Activated naive CD4-positive, alpha-beta T cell treated with anti-CD3 and anti-CD28 coated beads for 36 hours (primary cell): ENCODE measurements at places on chromosomes 7 and 10.

DNA sequence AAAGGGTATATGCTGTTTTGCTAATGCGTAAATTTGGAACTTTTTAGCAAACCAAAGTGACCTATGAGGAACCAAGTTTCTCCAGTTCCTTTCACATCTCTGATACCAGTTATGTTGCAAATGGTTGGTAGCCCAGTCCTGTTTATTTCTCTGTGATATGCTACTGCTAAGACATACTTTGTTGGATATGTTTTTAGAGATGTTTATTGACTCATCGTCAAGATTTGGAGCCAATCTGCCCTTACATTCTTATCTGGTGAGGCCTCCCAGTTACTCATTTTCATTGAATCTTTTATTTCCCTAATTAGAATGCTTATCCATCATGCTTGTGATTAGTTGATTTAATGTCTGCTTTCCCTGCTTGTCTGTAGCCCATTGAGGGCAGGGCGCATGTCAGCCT is 58.9 kb downstream of the LRGUK start:
- DNase-seq: no peak

DNA sequence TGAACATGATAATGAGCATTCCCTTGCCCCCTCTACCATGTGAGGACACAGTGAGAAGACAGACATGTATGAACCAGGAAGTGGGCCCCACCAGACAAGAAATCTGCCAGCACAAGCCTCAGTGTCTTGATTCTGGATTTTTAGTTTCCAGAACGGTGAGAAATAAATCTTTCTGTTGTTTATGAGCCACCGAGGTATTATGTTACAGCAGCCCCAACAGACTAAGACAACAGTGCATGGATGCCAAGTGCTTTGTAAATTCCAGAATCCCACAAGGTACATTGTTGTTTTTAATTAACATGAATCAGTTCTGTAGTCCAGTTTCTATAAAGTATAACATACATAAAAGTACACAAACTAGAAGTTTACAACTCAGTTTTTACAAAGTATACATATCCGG is 162.2 kb downstream of the ARHGAP21 start:
- DNase-seq: no peak

- no peak for DNase-seq
These were observed 68.2 kb upstream of the C10orf120 start for GRCh38 chr10:122767621-122768388.

DNA sequence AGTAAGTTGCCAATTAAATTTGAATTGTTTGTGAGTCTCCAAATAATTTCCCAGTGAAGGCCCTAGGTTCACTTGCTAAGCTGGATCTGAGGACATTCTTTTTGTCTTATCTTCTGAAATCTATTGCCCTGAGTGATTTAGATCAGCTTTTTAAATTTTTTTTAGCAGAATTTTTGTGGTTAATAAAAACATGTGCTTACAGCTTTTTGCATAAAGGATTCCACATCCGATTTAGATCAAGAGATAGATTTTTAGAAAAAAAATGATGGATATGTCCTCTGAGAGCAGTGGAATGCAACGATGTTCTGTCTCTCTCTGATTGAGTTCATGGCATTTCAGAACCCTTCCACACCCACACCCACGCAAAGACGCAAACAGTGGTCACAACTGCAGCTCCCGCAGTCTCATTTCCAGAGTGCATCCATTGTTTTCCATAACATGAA is 358.8 kb downstream of the SUGCT start:
- no peak for DNase-seq

GRCh38 chr10:71881647-71882355 is 30.8 kb upstream of the PSAP start:
- no peak for DNase-seq

- DNase-seq: no peak
These were observed 84.5 kb downstream of the PRKG1 start for GRCh38 chr10:51158832-51159231.

- no peak for DNase-seq
These were observed 947.1 kb downstream of the GRM8 start for GRCh38 chr7:126305671-126306070.

GRCh38 chr10:28459453-28460144 is 73.3 kb upstream of the WAC start:
- DNase-seq: no peak

DNA sequence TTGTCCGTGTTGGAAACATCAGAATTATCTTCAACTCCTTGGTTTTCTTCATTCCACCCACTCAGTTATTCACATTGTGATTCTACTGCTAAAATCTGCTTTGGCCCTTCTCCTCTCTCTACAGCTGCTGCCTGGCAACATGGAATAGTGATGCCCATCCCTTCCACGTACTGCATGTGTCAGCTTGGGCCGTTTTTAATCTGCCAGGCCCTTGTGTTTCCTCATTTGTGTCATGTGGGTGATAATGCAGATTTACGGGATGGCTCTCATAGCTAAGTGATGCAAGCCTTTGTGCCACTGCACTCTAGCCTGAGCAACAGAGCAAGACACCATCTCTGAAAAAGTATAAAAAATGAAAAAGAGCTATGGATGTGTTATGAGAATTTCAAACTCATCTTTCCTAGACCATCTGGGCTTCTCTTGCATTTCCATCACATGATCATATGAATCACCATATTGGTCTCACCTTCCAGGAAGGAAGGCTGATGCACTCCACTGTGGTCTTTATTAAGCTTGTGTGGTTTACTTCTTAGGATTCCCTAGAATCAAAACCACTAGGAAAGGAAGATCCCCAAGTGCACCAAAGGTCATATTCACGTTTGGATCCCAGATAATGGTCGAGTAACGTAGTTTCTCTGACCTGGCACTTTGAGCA is 20.6 kb upstream of the CELF2 start:
- no peak for DNase-seq

GRCh38 chr7:123351516-123352505 is 152.0 kb upstream of the SLC13A1 start:
- no peak for DNase-seq

GRCh38 chr7:150410131-150410530 is 31.0 kb downstream of the ZNF775 start:
- DNase-seq: no peak

DNA sequence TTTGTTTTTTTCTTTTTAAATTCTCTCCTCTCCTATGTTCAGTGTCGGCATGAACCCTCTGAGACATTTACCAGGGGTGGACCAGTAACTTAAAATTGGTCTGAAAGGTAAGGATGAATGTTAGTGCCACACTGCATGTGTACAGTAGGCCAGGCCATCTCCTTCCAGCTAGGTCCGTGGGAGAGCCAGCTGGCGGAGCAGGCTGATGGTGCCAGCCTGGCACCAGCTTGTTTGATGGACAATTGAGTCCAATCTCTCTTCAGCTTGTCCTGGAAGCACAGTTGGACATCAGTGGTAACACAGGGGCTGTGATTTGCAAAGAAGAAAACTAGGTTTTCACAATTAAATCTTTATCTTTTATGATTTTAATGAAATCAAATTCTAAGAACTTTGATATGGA is 136.5 kb downstream of the CNNM2 start:
- DNase-seq: no peak

DNA sequence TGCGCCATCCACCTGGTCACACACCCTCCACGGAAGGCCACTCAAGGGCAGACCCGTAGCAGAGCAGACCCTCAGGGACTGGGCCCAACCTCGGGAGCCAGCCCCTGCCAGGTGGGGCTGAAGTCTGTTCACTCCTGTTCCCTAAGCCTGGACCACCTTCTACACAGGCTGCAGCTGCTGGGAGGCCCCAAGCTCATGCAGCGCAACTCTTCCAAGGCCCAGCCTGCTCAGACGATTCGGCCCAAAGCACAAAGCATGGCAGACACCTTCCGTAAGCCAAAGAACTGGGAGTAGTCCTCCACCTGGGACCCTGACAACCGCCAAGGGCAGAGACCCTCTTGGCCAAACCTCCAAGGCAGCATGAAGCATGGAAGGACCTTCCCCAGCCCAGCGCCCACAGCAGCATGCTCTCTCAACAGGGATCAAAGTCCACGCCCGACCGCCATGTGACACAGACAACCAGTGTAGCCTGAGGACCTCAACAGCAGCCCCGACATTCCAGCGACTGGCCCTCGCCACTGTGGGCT is 11.5 kb downstream of the SHH start:
- DNase-seq: no peak

- DNase-seq: no peak
These were observed 504 bp upstream of the TRRAP start for GRCh38 chr7:98877692-98878364.

GRCh38 chr7:93148144-93148543 is at the start of gene SAMD9L:
Gene SAMD9L, minus strand, starts transcription at chr7:93148385. Its CDS starts 12,414 bp downstream, at chr7:93135971.
- DNase-seq: no peak

DNA sequence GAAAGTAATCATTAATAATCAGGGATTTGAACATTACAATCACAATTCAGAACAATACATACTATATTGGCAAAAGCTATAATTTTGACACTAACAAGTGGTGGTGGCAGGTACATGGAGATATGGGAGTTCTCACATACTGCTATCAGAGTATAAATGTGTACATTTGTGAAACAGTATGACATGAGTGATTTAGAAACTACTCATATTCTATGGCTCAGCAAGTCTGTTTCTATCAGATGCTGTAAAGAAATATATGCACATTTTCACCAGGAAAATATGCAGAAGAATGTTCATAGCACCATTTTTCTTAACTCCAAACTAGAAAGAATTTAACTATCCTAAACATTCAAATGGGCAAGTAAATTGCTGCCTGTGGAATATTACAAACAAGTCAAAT is 620.0 kb downstream of the SH2D4B start:
- DNase-seq: no peak

- DNase-seq: no peak
These were observed 40.2 kb downstream of the FBH1 start for GRCh38 chr10:5930272-5930671.

- DNase-seq: no peak
These were observed 5.0 kb downstream of the LBX1 start for GRCh38 chr10:101224060-101224909.

DNA sequence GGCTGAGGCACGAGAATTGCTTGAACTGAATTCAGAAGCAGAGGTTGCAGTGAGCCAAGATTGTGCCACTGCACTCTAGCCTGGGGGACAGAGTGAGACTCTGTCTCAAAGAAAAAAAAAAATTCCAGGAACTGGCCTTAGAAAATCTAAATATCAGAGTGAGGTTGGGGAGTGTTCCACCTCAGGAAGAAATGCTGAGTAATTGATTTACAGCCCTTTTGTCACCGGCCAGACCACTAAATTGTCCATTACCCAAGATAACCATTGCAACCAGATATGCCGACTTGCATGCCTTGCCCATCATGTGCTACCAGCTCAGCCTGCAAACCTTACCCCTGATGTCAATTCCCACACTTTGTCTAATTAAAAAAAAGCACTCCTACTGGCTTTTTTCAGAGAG is 42.4 kb downstream of the CRCP start:
- DNase-seq: no peak

- no peak for DNase-seq
These were observed 651.8 kb downstream of the PARD3 start for GRCh38 chr10:34163075-34163905.

DNA sequence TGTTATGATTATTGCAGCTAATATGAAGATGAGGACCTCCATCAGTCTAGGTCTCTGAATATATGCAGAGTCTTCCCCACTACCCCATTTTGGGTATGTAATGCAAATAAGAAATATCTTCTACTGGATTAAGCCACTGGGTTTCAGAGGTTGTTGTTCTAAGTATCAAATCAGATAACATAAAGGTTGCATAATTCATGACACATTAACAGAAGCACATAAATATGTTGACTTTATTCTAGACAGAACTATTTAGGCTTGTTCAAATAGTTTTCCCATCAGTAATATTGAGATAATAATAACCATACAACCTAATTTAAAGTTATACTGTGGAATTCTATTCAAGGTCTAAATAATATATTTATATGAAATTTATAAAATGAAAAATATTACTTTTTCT is 157.1 kb downstream of the ETV1 start:
- no peak for DNase-seq

- DNase-seq: peak; percentile 13
These were observed 7.1 kb upstream of the SEMA3E start for GRCh38 chr7:83655951-83656556.

DNA sequence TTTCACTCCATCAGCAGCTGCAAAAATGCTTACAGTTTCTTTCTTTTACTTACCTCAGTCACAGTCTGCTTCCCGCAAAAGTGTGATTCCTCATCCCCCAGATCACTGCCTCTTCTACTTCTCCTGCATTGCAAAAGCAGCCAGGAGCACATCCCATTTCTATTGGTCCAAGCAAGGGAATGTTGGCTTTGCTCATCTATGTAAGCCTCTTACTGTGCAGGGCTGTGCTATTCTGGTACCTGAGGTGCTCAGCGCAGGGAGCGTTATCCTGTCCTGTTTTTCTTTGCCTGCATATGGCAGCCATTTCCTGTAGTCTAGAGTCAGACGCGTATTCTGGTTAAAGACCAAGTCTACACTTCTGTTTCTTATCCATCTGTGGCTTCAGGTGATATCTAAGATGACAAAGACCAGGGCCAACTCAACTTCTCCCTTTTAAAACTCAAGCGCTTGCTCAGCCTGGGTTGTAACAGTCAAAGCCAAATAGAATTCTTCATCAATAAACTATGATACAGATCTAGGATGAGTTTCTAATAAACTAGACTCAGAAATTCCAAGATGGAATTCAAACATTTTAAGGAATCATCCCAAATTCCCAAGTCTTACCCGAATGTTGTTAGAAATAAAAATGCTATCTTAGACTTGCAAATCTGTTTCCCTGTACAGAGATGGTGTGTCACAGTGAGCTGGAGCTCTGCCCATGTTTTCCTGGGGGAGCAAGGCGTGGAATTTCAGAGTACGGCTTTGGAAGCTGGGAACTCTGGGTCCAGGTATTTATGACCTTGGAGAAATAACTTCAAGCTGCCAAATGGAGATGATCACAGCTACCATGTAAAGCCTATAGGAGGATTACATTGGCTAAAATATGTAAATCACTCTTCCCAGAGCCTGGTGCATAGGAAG is 6.1 kb upstream of the RBM17 start:
- peak; percentile 57 for DNase-seq

GRCh38 chr10:75612904-75613684 is 181.7 kb downstream of the LRMDA start:
- no peak for DNase-seq

DNA sequence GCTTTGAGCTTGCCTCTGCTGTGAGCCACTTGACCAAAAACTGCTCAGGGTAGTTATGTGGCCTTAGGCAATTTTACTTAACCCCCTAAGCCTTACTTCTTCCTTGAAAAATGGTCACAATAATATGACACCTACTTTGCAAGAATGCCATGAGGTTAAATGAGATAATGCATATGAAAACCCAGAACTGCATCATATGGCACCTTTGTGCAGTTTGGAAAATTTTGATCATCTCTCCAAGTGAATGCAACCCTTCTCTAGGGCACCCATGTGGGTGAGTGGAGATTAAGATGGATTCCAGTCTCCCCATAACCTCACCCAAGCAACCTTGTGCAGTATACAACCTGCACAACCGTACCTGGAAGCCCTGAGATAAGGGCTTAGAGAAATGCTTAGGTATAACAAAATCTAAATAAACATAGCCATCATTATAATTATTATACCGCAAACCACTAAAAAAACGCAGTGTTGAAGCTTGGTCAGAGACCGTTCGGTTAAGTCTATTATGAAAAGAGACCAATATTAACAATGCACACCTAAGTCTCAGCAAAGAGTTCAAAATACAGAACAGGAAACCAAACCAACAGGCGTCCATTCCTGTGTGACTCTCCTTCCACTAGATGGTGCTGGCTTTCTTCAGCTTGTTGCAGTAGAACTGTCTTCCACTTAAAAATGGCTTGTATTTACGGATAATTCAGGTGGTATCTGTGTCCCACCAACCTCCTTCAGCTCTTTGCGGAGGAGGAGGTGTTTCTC is 21.0 kb upstream of the ASB15 start:
- peak; percentile 12 for DNase-seq

GRCh38 chr7:45893996-45894664 is 5.8 kb downstream of the IGFBP1 start:
- no peak for DNase-seq

GRCh38 chr10:77501152-77501845 is 136.3 kb downstream of the KCNMA1 start:
- no peak for DNase-seq
